Hepatic stellate cell (primary cell): ENCODE measurements at places on chromosomes 7 and 10.
A peak's percentile ranks its signal among the peaks of the same experiment; 100 is the strongest.

- DNase-seq = no peak
These were observed 35.5 kb downstream of the ADGRA1 start for GRCh38 chr10:133123050-133123745.

- no peak for DNase-seq
These were observed 107.8 kb downstream of the HECW1 start for GRCh38 chr7:43220250-43220649.

- DNase-seq = peak; percentile 8
These were observed 76.6 kb downstream of the GPR37 start for GRCh38 chr7:124688991-124689390.

DNA sequence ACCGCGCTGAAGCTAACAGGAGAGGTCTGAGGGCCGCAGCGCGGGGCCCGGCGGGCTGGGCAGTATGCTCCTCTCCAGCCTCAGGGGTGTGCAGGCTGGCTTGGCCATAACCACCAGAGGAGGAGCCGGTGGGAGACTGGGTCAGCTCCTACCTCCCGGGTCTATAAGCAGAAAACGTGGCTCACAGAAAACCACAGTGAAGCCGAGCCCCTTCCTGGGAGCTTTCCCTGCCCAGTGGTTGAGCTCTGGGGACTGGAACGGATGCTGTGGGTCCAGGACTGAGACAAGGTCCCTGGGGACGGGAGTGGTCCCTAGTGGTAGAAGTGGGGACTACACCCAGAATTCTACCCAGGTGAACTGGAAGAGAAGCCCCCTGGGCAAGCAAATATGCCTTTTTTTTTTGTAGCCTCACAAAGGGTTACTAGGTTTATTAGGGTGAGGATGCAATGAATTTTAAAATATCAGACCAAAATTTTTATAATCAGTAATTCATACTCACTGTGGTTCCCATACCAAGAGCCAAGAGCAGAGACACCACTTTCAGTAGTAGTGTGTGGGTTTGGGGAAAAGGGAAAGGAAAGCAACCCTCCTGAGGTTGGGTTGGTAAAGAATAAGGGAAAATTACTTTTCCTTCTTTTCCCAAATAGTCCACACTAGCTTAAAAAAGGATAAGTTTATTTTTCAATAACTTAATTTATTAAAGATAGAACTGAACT is 67.9 kb upstream of the PRKCQ start:
- no peak for DNase-seq

DNA sequence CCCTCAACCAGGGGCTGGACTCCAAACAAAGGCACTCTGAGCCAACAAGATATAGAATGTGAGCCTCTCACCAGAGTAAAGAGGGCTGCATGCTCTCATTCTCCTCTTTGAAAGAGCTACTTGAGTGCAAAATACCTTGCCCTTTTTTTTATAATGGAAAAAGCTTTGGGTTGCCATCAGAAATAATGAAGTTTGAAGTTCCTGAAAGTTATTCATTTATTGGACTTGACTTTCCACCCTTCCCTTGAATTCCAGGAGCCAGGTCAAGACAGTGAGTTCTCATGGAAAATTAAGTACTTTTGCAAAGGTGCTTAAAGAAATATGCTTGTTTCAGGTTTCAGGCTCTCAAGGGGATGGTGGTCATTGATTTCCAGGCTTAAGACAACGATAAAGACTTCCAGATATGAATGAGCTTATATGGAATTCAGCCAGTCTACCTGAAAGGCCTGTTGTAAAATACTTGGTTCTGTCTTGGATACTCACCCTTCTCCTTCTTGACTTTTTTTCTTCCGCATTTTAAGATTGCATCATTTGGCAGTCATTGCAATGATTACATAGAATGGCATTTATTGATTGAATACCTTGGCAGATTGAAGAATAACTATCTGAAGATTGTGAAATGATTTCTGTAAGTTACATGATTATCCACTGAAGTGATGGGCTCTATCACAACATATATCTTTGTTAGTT is 696.4 kb downstream of the INHBA start:
- DNase-seq = no peak

DNA sequence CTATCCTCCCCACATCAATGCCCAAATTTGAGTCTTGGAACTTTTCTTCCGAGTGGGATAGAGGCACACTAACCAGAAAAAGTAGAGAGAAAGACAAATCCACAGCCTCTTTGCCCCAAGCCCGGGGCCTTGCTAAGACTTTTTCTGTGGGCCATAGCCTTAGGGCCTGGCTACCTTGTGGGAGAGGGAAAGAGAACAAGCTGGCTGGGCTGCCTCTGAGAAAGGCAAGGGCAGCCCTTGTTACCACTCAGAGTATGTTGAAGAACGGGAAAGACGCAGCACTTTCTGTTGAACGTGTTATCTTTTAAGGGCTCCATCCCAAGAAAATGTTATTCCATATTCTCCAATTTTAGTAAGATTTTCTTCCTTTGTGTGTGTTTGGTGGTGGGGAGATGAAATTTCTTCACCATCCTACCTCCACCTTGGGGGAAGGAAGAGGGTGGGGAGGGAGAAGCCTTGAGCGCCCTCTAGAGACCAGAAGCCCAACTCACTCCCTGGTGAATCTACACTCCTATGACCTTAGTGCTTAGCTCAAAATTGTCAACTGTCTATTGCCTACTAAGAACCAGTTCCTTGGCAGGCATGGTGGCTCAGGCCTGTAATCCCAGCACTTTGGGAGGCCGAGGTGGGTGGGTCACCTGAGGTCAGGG is 3.9 kb upstream of the NRF1 start:
- peak; percentile 58 for DNase-seq

- no peak for DNase-seq
These were observed 315.1 kb downstream of the C7orf25 start for GRCh38 chr7:42596737-42597136.

GRCh38 chr7:135160098-135160857 is 10.2 kb downstream of the CYREN start:
- DNase-seq = no peak

- no peak for DNase-seq
These were observed 101.0 kb upstream of the MACROH2A2 start for GRCh38 chr10:69951658-69952057.

GRCh38 chr10:10132009-10132408 is 885.7 kb upstream of the CELF2 start:
- no peak for DNase-seq

GRCh38 chr10:12491491-12491890 is 142.1 kb downstream of the CAMK1D start:
- no peak for DNase-seq

DNA sequence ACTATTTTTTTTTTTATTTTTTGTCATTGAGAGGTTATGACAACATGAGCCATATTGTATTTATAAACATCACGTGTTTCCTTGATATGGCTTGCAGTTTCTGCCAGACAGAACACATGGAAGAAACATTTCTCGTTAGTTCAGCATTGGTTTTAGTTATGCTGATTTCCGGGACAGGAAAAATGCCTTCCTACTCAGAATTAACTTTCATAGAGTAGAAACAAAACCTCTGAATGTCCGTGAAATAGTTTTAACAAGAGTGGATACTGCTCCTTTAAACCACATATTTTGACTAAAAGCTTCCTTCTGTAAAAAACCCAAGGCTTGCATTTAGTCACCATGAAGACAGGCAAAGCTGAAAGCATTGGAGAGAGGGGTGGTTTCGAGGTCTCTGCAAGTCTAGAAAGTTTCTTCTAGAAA is 240.4 kb downstream of the KIAA1217 start:
- no peak for DNase-seq

- DNase-seq = no peak
These were observed 91.0 kb downstream of the ADCY1 start for GRCh38 chr7:45665172-45665571.
